ENCODE measurements at places on chromosomes 1 and 21.

DNA sequence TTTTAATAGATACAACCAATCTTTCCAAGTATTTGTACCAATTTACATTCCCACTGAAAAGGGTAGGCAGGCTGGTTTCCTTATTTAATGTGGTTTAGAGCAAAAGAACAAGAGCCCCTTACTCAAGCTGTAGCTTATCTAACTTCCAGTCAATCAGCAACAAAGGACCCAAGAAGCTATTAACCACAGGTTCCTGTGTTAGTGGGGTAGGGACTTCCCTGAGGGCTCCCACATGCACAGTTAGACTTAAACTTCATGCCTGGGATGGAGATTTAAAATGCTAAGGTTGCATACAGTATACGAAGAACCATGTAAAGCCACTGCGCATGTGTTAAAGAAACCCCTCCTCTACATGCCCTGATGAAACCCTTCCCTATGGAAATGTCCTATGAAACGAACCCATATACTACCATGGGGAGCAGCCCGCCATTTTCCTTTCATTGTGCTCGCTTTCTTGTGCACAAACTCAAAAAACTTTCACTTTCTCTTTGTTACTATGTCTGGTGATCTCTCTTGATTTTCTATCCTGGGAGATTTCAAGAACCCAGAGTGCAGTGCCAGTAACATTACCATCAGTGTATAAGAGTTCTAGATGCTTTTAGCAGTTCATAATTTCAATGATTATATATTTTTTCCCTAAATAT is 23.3 kb upstream of the ST6GALNAC5 start:
- no peak for DNase-seq

- DNase-seq = no peak
Measured at GRCh38 chr1:235566084-235566483, 61.8 kb upstream of the B3GALNT2 start.

GRCh38 chr1:213256438-213257087 is 205.5 kb downstream of the RPS6KC1 start:
- DNase-seq = no peak

DNA sequence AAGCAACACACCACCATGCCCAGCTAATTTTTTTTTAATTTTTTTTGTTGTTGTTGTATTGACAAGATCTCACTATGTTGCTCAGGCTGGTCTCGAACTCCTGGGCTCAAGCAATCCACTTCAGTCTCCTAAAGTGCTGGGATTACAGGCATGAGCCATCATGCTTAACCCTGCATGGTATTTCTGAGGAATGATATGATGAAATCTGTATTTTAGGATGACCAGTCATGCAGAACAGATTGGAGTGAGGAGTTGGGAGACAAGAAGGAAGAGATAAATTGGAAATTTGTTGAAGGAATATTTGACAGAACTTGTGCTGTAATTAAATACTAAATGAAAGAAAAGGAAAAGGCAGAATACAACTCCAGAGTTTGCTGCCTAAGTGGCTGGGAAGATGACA is 4.7 kb upstream of the NDUFS5 start:
- DNase-seq = no peak

GRCh38 chr1:2320760-2321667 is 70.3 kb downstream of the MORN1 start:
- DNase-seq = no peak

DNA sequence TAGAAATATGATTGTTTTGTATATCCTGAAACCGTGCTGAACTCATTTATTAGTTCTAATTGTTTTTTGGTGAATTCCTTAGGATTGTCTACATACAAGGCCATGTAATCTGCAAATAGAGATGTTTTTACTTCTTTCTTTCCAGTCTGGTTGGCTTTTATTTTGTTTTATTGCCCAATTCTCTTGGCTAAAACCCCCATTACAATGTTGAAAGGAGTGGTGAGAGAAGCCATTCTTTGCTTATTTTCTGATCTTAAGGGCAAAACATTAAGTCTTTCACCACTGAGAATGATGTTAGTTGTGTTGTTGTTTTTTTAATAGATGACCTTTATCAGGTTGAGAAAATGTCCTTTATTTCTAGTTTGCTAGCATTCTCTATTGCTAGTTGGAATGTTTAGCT is 157.3 kb downstream of the NTMT2 start:
- DNase-seq = no peak

- DNase-seq = no peak
Measured at GRCh38 chr1:26046246-26047095, 553 bp upstream of the SLC30A2 start.

DNA sequence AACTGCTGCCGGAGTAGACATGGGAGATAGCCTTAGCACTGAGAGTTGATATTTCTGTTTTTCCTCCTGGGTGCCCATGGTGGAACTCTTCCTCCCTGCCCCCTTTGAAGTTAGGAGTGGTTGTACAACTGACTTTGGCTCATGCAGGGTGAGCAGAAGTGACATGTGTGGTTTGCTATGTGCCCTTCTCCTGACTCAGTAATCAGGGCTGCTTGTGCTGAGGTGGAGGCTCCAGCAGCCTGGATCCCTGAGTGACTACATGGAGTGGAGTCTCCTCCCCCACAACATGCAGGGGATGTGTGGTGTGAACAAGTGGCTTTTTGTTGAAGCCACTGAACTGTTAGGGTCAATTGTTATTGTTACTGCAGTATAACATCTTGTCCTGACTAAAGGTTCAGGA is 261.6 kb downstream of the CAMTA1 start:
- DNase-seq = no peak

DNA sequence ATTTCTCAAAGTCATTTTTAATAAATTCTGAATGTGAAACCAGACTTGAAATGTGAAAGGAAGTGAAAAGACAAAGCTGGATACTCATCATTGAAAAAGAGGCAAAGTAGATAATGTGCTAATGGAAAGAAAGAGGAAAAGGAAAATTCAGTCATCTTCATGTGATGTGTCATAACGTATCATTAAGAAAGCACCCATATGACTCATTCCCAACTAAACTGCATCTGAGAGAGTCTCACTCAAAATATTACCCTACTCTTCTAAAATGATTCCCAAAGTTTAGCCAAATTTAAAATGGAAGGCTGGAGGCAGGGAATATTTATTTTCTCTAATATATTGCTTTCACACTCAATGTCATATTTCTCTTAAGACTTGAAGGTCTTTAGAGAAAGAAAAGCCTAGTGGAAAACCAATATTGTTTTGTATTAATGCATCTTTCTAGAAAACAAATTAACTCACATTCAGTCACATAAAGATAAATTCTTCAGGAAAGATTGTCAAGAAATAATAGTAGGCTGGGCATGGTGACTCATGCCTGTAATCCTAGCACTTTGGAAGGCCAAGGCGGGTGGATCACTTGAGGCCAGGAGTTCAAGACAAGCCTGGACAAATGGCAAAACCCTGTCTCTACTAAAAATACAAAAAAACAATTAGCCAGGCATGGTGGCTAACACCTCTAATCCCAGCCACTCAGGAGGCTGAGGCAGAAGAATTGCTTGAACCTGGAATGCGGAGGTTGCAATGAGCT is 129.9 kb downstream of the SLC30A10 start:
- no peak for DNase-seq

GRCh38 chr1:97996880-97997279 is 76.0 kb upstream of the DPYD start:
- DNase-seq = no peak

- no peak for DNase-seq
Measured at GRCh38 chr1:53461323-53462044, 2.3 kb downstream of the DMRTB1 start.

DNA sequence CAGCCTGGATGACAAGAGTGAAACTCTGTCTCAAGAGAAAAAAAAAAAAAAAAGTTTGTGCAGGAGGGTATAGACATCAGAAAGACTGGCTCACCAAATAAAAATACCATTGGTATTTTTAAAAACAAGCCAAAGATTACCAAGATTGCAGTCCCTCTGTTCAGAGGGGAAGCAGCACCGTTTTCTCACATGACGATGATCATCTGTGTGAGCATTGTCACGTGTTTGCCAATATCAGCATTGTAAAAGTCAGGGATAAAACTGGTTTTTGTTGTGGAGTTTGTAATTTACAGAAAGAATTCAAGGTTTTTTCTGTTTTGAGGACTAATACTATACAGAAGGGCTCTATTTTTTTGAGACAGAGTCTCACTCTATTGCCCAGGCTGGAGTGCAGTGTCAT is 26.5 kb downstream of the ZNF362 start:
- no peak for DNase-seq

DNA sequence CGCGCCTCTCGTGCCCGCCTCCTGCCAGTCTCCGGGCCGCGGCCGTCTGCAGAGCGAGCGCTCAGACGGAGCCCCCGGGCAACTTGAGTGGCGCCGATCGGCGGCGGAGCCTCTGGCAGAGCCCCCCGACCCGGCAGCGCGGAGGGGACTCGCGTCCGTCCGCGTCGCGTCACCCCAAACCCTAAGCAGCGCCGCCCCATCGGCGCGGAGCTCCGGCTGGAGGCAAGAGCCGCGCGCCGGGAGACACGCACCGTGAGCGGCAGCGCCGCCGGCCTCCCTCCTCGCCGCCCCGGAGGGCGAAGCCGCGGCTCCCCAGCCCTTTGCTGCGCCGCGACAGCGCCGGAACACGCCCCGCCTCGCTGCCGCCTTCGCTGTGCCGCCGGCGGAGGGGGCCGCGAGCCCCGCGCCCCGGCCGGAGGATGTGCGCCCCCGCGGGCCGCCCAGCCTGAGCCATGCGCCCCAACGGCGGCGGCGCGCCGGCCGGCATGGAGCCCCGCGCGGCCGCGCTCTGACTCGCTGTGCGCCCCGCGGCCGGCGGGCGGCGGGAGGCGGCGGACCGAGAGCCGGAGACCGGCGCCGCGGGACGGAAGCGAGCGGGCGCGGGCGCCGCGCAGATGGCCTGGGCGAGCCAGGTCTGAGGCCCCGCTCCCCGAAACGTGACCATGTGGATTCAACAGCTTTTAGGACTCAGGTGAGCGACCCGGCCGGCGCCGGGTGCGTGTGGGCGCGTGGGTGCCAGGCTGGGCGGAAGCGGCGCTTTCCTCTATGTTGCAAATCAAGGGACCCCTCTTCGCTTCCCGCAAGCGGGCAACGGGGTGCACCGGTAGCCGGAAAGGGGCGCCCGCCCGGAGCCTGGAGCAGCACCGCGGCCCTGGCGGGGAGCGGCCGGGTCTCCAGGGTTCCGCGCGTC is 610 bp downstream of the AJAP1 start:
- DNase-seq = no peak

GRCh38 chr1:53207726-53208125 is 11.1 kb downstream of the CPT2 start:
- DNase-seq = no peak

DNA sequence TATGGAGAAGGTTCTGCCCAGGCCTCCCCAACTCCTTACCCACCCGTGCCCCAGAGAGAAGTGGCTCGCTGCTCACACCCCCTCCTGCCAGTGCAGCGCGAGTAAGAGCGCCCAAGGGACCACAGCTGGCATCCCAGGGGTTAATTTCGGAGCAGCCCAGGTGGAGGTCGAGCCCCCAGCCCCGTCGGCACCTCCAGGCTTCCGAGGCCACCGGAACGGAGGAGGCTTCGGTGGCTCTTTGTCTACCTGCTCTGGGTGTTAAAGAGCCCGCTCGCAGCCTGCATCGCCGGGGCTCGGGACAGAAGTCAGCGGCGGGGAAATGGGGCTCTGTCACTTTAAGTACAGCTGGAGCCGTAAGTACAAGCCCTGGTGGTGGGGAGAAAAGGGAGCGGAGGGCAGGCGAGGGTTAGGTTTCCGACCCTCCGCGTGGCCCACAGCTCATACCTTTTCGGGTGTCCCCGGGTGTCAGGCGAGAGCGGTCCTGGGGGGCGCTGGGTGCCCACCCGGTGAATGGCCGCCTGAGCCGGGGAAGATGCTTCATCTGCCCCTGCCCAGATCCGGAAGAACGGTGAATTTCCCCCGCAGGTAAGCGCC is 89.4 kb upstream of the IPO9 start:
- no peak for DNase-seq

DNA sequence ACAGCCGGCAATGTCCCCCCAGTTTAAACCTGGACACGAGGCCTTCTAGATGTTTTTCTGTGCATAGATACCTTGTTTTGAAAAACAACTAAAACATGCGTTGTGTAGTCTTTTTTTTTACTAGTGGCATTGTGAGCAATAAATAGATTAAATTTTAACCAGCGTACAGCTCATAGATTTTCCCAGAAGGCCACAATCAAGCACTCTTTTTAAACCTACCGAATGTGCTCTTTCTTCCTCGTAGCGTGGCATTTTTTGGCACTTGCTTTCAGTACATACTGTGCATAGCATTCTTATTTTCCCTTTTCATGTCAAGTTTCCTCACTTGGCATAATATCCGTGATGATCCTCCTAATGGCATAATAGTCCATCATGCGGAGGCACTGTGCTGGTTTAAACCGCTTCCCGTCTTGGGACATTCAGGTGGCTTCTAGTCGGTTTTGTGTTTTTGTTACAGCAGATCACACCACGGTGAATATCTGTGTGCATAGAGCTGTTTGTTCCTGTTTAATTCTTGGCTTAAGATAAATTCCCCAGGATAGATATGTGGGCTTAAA is 95.3 kb downstream of the PDE9A start:
- no peak for DNase-seq

GRCh38 chr1:193115629-193116227 is 6.1 kb upstream of the CDC73 start:
- DNase-seq = peak; percentile 86

DNA sequence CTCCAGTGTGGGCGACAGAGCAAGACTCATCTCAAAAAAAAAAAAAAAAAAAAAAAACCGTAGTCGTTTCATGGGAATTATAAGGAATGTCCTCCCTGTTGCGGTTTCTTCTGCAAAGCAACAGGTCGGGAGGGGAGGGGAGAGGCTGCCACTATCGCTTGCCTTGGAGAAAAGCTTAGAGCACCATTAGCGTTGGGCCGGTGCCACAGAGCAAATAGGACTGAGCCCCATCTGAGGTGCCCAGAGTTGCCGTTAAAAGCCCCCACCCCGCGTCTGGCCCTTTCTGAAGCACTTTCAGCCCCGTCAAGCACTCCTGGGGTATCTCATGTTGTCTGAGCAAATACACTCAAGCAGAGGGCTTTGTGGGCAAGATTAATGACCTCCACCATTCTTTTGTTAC is 2.2 kb downstream of the RIPPLY3 start:
- no peak for DNase-seq

DNA sequence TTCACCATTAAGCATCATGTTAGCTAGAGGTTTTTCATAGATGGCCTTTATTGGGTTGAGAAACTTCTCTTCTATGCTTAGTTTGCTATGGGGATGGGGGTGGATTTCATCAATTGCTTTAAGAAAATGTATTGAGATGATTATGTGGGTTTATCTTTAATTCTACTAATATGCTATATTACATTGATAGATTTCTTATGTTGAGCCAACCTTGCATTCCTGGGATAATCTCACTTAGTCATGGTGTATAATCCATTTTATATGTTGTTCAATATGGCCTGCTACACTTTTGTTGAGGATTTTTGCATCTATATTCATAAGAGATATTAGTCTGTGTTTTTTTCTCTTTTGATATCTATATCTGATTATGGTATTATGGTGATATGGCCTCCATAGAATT is 70.7 kb downstream of the MAP3K7CL start:
- DNase-seq = no peak

All from fibroblast of skin of left biceps (primary cell).